Neural crest cell (in vitro differentiated cells): ENCODE measurements at places on chromosomes 6 and 20. TPM values are rescaled to one million over a fixed set of nuclear protein-coding genes. Genes with fewer than 3 reads are reported as not detected.

HMGCLL1 gene
- total RNA-seq, result 0.73 and 0.75 TPM in 2 replicates

PTGIS gene
- 7.1 and 9.8 TPM in 2 replicates for total RNA-seq

SLC2A10 gene
- total RNA-seq, result 11.3 and 12.7 TPM in 2 replicates

FLRT3 gene
- 35.2 and 36.3 TPM in 2 replicates for total RNA-seq

DEFB110 gene
- not detected in 2 replicates for total RNA-seq

SLC32A1 gene
- 0.09 and 0.16 TPM in 2 replicates for total RNA-seq

- H3K27ac ChIP-seq, result no peak overlapping the region
- H3K27me3 ChIP-seq, result no peaks in the 10 kb centered on the region
- no peak overlapping the region for H3K4me3 ChIP-seq
- H3K4me1 ChIP-seq, result peaks cover 13% of the 10 kb centered on the region
- no peak for DNase-seq
- H3K36me3 ChIP-seq, result no peaks in the 10 kb centered on the region
These were observed 390.4 kb downstream of the HTR1B start for GRCh38 chr6:77072694-77073409.

DNA sequence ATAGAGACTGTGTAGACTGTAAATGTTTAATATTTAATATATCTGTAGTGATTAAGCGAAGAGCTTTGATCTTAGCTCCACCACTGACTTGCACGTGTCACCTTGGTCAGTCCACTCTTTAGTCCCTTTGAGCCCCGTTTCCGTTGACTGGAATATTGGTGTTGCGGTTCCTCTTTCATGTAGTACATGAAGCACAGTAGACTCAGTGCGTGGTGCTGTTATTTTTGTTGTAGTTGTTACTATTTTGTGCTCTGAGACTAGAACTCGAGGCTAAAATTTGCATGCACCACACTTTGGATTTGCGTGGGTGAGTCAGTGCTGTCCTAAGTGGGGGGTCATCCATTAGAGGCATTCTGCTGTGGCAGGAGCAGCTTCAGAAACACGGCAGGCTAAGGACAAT, 291.4 kb downstream of the QKI start:
- H3K4me3 ChIP-seq, result no peak overlapping the region
- peaks cover 13% of the 10 kb centered on the region for H3K4me1 ChIP-seq
- H3K36me3 ChIP-seq, result no peaks in the 10 kb centered on the region
- no peak overlapping the region for H3K27ac ChIP-seq

- H3K27me3 ChIP-seq, result peaks cover 73% of the 10 kb centered on the region
- no peak overlapping the region for H3K4me3 ChIP-seq
- no peak overlapping the region for H3K27ac ChIP-seq
- no peaks in the 10 kb centered on the region for H3K4me1 ChIP-seq
- H3K36me3 ChIP-seq, result no peaks in the 10 kb centered on the region
These were observed 49.1 kb upstream of the PTPRT start for GRCh38 chr20:43238833-43239232.

DNA sequence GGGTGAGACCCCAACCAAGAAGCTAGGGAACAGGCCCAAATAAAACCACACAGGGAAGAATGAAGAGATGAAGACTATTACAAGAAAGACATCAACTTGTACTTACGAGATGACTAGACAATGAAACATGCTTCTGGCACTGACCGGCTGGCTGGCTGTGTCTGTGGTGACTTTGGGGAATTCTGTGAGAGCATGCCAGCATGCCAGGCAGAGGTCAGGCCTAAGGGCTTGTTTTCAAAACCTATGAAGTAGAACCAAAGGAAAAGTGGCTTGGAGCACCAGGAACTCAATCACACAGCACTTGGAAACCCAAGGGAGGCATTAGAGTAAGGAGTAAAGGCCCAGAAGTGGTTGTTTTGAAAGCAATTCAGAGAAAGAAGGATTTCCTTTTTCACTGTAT, 28.4 kb upstream of the GSTA3 start:
- H3K27me3 ChIP-seq, result no peaks in the 10 kb centered on the region
- H3K4me3 ChIP-seq, result no peak overlapping the region
- no peak for DNase-seq
- peaks cover 4% of the 10 kb centered on the region for H3K4me1 ChIP-seq

GRCh38 chr6:152309648-152310047, 327.5 kb downstream of the SYNE1 start:
- H3K4me1 ChIP-seq, result peaks cover 8% of the 10 kb centered on the region
- DNase-seq, result no peak
- no peaks in the 10 kb centered on the region for H3K27me3 ChIP-seq
- peaks cover 5% of the 10 kb centered on the region for H3K36me3 ChIP-seq
- no peak overlapping the region for H3K27ac ChIP-seq

- H3K4me3 ChIP-seq, result no peak overlapping the region
- H3K36me3 ChIP-seq, result peaks cover 8% of the 10 kb centered on the region
- no peak for DNase-seq
- no peak overlapping the region for H3K27ac ChIP-seq
- H3K4me1 ChIP-seq, result peaks cover 18% of the 10 kb centered on the region
These were observed 3.9 kb upstream of the TRIM38 start for GRCh38 chr6:25958700-25959162.

GRCh38 chr20:62481425-62482145, 5.8 kb upstream of the GATA5 start:
- H3K4me3 ChIP-seq, result no peak overlapping the region
- H3K4me1 ChIP-seq, result no peaks in the 10 kb centered on the region
- peaks cover 77% of the 10 kb centered on the region for H3K27me3 ChIP-seq
- DNase-seq, result no peak
- no peaks in the 10 kb centered on the region for H3K36me3 ChIP-seq

DNA sequence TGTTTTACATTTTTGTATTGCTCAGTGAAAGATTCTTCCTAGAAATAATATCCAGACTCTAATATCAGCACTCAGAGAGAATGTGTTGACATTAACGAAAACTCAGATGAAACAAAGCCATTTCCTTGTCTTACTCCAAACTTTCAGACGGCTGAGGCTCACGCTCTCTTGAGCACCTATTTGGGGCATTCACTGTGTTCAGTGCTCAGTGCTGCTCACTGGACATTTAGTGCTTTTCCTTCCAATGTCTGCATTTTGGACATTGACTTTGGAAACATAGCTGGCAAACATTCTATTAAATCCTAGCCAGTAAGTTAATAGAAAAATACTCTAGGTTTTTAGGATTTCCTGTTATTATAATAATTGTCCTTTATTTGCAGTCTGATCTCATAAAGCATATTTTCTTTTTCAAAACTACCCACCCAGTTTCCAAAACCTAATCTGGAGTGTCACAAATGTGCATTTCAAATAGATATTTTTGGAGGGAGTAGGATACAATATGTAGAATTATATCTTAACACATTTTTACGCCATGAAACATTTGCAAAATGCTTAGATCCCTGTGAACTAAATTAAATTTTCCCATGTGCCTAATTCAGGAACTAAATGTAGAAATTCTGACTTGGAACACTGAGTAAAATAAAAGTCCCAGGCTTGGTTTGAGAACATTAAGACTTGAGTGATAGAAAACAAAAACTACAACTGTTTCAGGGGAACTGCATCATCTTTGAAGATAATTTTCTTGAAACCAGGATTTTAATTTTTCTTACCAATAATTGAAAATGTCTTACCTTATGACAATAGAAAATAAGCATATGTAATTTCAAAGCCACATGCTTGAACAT, 91.7 kb upstream of the B3GAT2 start:
- H3K27me3 ChIP-seq, result no peaks in the 10 kb centered on the region
- DNase-seq, result no peak
- no peak overlapping the region for H3K4me3 ChIP-seq
- H3K27ac ChIP-seq, result no peak overlapping the region
- no peaks in the 10 kb centered on the region for H3K36me3 ChIP-seq

DNA sequence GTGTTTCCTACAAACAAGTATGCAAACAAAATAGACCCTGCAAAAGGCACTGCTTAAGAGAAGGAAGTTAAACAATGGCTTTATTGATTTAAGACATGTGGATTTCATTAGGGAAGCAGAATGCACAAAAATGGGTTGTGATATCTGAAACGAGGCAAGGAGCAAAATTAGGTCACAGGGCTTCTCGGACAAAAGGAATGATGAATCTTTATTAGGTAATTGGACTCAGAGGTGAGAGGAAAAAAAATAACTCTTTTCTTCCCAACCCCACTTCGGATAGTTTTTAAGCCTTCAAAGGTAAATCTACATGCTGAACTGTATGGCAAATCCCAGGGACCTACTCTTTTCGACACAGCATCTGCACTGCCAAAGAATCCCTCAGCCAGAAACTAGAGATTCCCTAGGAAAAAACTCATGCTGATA, 183.0 kb upstream of the TAB2 start:
- peaks cover 4% of the 10 kb centered on the region for H3K4me1 ChIP-seq
- H3K27ac ChIP-seq, result no peak overlapping the region

- no peaks in the 10 kb centered on the region for H3K4me1 ChIP-seq
- H3K27ac ChIP-seq, result no peak overlapping the region
- H3K36me3 ChIP-seq, result no peaks in the 10 kb centered on the region
- H3K27me3 ChIP-seq, result peaks cover 2% of the 10 kb centered on the region
- DNase-seq, result no peak
These were observed 558.2 kb downstream of the MMUT start for GRCh38 chr6:48904809-48905208.

DNA sequence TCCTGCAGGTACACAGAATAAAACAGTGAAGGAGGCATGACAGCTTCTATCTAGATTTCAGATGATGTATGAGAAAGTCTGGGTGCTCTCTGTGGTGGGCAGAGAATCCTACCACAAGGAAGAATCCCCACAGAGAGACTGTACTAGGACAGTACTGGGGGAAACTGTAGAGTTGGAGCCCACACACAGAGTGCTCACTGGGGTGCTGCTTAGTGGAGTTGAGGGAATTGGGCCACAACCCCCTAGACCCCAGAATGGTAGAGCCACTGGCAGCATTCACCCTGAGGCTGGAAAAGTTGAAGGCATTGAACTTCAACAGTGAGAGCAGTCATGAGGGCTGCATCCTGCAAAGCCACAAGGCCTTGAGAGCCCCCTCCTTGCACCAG, 62.2 kb upstream of the TNFRSF21 start:
- no peak overlapping the region for H3K4me3 ChIP-seq
- DNase-seq, result no peak
- H3K36me3 ChIP-seq, result no peaks in the 10 kb centered on the region
- no peaks in the 10 kb centered on the region for H3K4me1 ChIP-seq
- no peaks in the 10 kb centered on the region for H3K27me3 ChIP-seq

GRCh38 chr20:24027229-24027628, 38.6 kb upstream of the GGTLC1 start:
- DNase-seq, result no peak
- no peaks in the 10 kb centered on the region for H3K4me1 ChIP-seq
- no peaks in the 10 kb centered on the region for H3K27me3 ChIP-seq
- no peak overlapping the region for H3K27ac ChIP-seq
- H3K36me3 ChIP-seq, result no peaks in the 10 kb centered on the region

GRCh38 chr20:52082612-52083011, 109.0 kb downstream of the ZFP64 start:
- H3K4me3 ChIP-seq, result no peak overlapping the region
- peaks cover 11% of the 10 kb centered on the region for H3K4me1 ChIP-seq
- H3K36me3 ChIP-seq, result peaks cover 18% of the 10 kb centered on the region
- no peak for DNase-seq

GRCh38 chr6:2807342-2808090, 34.1 kb downstream of the SERPINB1 start:
- no peak for DNase-seq
- H3K27me3 ChIP-seq, result no peaks in the 10 kb centered on the region
- H3K4me1 ChIP-seq, result peaks cover 52% of the 10 kb centered on the region

DNA sequence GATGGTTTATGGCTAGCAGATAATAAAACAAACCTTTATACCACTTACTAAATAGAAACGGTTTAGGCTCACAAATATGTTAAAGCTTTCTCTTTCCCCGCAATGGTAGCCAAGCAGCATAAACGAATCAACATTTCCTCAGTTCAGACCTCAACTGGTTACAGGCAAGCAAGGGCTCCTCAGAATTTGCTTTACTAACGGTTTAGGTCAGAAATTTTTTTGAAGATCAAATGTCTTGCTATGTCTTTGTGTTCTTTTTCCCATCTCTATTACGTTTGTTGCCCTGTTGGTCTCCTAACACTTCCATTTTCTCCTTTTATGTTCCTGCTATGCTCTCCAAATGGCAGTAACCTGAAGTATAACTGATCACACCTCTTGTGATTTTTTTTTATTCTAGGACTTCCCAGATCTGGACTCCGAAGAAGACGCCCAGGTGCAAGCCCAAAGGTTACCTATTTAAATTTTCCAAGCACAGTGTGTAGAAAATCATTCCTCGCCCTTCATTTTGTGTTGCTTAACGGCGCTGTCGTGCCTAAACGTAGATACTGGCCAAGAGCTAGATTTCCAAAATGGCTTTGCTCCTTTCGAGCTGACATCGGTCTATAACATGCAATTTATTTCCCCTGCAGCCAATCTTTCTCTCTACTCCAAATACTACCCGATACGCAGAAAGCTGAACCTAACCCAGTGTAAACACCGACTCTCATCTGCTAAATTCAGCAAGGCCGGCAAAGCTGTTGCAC, 717 bp upstream of the ASF1A start:
- DNase-seq, result no peak
- H3K27me3 ChIP-seq, result peaks cover 4% of the 10 kb centered on the region
- H3K36me3 ChIP-seq, result peaks cover 4% of the 10 kb centered on the region
- peaks cover 43% of the 10 kb centered on the region for H3K4me1 ChIP-seq

GRCh38 chr6:152636609-152637295, 410 bp downstream of the SYNE1 start:
- H3K36me3 ChIP-seq, result no peaks in the 10 kb centered on the region
- H3K27me3 ChIP-seq, result peaks cover 72% of the 10 kb centered on the region
- peak overlapping the region; percentile 95 for H3K4me3 ChIP-seq
- DNase-seq, result peak; percentile 19

DNA sequence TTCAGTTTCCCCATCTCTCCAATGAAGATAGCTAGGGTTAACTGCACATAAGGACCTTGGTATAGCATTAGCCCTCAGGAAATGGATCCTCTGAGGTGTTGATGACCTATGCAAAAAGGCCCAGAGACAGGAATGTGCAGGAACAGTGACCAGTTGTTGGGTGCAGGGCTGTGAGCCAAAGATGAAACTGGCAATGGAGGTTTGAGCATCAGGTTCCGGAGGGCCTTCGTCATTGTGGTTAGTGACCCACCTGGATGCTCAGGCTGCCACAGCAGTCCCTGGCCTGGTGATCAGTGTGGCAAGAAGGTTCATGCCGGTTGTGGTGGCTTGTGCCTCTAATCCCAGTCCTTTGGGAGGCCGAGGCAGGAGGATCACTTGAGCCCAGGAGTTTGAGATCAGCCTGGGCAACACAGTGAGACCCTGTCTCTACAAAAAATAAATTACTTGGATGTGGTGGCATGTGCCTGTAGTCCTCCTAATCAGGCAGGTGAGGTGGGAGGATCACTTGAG, 43.7 kb downstream of the TM9SF4 start:
- H3K4me1 ChIP-seq, result no peaks in the 10 kb centered on the region
- no peak overlapping the region for H3K4me3 ChIP-seq
- peaks cover 15% of the 10 kb centered on the region for H3K36me3 ChIP-seq

DNA sequence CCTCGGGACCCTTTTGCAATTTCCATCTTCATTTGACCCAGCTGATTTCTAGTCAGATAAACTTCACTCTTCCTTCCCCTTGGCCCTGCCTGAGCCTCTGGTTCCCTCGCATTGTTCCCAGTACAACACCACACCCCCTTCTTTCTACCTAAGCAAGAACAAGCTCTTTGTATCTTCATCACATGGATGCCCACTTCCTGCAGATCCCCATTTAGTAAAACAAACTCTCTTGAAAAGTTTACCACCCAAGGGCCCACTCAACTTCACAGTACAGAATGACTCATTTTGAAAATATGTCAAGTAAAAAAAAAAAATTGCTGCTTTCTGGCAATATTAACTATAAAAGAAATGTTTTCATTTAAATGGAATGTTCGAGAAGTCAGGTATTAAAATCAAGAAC, 5.2 kb downstream of the FAXC start:
- H3K36me3 ChIP-seq, result peaks cover 3% of the 10 kb centered on the region
- H3K4me3 ChIP-seq, result no peak overlapping the region
- DNase-seq, result no peak
- H3K27ac ChIP-seq, result peak overlapping the region; percentile 54
